ENCODE measurements at places on chromosomes 2 and 18.

- no peak for DNase-seq
Measured at GRCh38 chr2:196839574-196839973, 30.4 kb upstream of the C2orf66 start.

DNA sequence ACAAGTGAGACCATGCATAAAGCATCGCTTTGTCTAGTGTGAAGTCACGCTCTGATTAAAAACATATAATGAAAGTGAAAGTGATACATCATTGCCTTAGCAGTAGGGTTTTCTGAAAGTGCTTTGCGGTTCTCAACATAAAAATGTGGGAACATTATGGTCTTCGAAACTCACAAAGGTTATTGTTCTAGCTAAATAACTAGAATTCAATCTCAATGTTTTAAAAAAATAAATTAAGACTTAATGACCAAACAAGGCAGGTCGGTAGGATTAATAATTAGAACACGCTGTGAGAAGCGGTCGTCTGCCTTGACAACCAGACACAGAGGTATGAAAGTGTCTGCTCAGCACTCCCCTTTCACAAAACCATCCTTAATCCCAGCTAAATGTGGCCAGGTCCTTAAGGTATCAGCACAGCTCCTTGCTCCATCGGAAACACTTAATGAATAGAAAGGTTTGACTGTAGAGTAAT lies 42.2 kb downstream of the KLHL14 start:
- DNase-seq = peak; percentile 58

DNA sequence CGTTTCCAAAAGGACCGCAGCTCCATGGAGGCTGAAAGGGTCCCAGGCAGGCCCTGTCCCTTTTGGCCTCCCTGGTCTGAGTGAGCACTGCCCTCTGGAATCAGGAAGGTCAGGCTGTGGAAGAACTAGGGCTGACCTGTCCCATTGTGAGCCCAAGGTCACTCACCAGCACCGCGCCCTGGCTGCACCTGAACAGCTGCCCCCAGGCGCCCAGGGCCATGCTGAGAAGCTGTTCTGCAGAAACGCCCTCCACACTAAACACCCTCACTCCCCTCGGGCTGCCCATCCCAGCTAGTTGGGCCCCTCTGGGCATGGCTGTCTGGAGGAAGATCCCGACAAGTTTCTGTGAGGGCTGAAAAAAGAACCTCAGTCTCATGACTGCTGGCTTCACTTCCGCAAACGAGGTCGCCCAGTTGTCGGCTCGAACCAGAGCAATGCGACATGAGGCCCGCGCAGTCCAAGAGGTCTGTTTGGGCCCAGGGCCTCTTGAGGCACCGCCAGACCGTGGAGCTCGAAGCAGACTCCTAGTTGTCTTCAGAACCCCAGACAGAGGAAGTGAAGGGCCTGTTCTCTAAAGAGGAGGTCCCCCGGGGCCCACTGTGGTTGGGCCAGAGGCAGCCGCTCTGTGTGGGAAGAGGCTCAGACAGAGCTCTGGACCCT lies 64.4 kb downstream of the INPP5D start:
- DNase-seq = no peak

DNA sequence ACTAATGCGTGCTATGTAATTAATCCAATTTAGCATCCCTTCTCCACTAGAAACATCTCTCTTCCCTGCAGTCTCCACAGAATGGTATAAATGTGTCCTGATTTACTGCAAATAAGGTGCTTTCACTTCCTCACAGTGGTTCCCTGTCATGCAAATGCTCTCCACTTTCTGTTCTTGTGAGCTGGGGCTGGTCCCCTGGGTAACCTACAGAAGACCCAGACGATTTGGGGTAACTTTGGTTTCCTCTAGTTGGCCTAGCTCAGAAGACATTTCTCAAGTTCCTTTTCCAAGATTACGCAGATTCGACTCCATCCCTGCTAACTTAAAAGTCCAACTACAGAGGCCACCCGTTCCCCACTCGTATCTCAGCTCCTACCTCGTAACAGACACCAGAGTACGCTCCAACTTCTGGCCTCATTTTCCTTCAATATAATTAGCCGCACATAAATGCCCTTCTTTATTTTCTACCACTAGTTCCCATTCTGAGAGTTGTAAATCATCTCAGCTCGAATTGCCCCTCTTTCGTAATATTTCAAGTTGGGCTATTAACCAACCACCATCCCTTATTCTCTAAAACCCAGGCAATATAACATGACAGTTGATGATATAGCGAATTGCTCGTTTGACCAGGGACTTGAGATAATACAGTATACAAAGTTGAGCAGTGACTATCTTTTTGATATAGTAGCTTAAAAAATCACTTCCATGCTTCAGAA lies 28.8 kb upstream of the NEDD4L start:
- DNase-seq = no peak

GRCh38 chr2:229575569-229576315 lies 138.6 kb downstream of the DNER start:
- DNase-seq = no peak

- no peak for DNase-seq
Measured at GRCh38 chr2:224925061-224925809, 117.0 kb downstream of the DOCK10 start.

GRCh38 chr2:183034806-183035205 lies 3.5 kb downstream of the NCKAP1 start:
- DNase-seq = no peak

- no peak for DNase-seq
Measured at GRCh38 chr2:119517433-119517832, 6.8 kb downstream of the SCTR start.

GRCh38 chr2:174656676-174657176 lies 59.1 kb upstream of the WIPF1 start:
- DNase-seq = no peak

DNA sequence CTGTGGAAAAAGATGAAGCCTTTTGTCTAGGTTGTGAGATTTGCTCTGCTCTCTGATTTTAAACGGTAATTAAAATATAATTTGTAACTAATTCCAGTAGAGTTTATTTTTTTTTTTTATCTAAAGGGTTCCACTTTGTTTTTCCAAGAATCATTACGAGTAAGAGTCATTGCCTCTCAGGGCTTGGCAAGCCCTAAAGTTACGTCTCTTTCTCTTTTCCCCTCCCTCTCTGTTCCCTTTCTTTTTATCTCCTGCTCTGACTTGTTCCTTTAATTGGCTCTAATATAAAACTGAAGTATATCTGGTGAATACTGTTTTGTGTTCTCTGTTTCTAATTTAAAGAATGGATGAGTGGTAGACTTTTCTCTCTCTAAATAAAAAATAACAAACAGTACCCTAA lies 75.8 kb downstream of the CALCRL start:
- no peak for DNase-seq

GRCh38 chr2:231360881-231361371 lies 34.6 kb upstream of the B3GNT7 start:
- no peak for DNase-seq

All from DMS153 (cell line).